ENCODE measurements at places on chromosomes 7 and 10.

GRCh38 chr10:102646610-102647442 lies 2.5 kb downstream of the TRIM8 start:
- DNase-seq: no peak

GRCh38 chr10:76080451-76080850 lies 649.0 kb downstream of the LRMDA start:
- no peak for DNase-seq

- DNase-seq: no peak
Observed at GRCh38 chr10:66505003-66505657, 420.7 kb upstream of the LRRTM3 start.

GRCh38 chr7:49424109-49424508 lies 349.3 kb upstream of the VWC2 start:
- no peak for DNase-seq

- no peak for DNase-seq
Observed at GRCh38 chr7:47489624-47490023, 92.3 kb downstream of the TNS3 start.

DNA sequence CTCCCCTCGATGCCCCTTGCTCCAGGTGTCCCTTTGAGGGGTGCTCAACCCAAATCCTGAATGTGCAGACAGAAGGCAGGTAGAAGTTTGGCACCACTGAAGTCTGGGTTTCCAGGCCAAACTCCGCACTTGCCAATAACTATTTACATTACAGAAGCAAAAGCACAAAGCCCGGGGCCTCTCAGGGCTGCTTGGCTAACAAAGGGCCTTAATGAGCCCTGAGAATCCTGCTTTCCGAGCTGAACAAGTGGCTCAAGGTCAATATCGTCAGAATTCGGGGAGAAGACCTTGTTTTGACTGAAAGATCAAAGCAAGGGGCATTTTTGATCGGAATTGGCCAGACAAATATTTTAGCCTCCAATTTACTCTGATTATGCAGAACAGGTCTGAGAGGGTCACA lies 189.9 kb downstream of the HERPUD2 start:
- DNase-seq: no peak
